ENCODE measurements at places on chromosomes 4 and X.

- peak; percentile 15 for DNase-seq
Measured at GRCh38 chr4:54566608-54567007, 91.1 kb upstream of the KIT start.

- DNase-seq: no peak
Measured at GRCh38 chr4:109735566-109736365, 5.9 kb upstream of the PLA2G12A start.

- no peak for DNase-seq
Measured at GRCh38 chrX:105609530-105609929, 212.8 kb upstream of the NRK start.

DNA sequence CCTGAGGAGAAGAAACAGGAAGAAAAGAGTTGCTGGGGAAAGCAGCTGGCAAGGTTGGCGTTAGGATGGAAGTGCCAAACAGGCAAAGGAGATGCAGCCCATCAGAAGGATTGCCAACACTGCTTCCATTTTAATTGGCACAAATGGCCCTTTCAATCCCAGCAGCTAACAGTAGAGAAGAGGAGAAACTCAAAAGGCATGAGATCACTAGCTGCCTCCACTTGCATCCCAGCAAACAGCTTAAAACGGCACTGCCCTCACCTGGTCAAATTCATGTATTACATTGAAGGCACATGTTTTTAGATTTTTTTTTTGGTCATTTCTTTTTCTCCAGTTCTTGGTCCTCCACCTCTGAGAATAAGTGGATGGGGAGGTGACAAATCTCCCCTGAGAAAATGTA lies 14.9 kb upstream of the LOC101059915 start:
- DNase-seq: no peak

DNA sequence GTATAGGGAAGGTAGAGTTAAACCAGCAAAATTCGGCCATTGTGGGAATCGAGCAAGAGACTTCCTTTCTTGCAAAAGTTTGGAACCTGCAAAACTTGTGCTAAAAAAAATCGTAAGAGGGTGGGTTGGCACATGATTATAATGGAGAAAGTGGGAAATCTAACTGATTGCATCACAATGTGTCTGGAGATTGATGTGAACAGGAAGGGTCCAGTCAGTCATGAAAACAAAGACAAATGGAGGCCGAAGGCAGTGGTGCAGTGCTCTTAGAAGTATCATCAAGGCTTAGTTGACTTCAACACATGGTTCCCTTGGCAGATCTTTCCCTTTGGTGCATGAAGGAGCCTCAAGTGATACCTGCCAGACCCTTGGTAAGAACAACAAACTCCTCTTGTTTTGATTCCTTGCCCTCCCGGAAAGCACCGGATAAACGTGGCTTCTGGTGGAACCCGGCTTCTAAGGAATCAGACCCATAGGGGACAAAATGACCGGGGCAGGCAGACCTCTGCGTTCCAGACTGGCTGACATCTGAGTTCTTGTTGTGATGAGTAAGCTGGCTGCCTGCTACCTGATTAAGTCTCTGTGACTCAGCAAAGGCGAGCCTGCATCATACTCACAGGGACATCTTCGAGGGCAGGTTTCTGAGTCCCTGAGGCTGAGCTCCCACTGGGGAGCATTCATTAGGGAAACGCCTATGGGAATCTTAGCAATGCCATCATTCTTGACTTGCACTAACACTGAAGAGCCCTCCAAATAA lies 87.7 kb upstream of the MAP3K15 start:
- no peak for DNase-seq

DNA sequence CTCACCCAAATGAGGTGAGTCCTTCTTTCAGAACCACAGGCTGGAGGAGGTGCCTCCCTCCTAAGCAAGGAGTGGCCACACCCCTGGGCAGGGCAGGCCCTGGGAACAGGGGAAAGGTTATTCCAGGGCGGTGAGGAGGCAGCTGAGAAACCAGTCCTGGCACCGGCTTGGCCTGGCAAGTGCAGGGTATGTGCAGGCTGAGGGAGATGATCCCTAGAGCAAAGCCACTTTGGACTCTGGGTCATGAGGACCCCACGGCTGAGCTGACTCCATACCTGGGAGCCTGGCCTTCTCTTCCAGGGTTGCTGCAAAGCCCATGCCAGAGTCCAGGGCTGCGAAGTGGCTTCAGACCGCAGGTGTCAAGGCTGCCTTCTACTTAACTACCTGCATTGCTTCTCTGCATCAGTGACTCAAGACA lies 49.5 kb upstream of the HELT start:
- DNase-seq: no peak

DNA sequence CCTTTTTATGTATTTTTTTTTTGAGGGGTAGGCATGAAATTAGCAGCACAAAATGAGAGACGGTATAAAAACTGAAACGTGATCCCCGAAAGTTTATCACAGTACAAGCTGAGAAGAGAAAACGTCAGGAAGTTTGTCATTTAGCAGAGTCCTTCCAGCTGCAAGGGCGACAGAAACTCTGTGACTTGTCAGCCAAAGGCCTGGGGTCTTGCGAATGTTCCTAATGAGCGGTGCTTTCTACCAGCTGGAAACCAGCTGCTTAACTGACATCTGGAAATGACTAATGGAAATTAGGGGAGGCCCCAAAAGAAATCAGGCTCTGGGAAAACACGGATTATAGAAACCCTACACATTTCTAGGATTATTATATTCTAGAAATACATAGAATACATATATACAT lies 66.5 kb downstream of the CHRNA9 start:
- no peak for DNase-seq

- DNase-seq: no peak
Measured at GRCh38 chr4:21893136-21893535, 55.4 kb downstream of the KCNIP4 start.

DNA sequence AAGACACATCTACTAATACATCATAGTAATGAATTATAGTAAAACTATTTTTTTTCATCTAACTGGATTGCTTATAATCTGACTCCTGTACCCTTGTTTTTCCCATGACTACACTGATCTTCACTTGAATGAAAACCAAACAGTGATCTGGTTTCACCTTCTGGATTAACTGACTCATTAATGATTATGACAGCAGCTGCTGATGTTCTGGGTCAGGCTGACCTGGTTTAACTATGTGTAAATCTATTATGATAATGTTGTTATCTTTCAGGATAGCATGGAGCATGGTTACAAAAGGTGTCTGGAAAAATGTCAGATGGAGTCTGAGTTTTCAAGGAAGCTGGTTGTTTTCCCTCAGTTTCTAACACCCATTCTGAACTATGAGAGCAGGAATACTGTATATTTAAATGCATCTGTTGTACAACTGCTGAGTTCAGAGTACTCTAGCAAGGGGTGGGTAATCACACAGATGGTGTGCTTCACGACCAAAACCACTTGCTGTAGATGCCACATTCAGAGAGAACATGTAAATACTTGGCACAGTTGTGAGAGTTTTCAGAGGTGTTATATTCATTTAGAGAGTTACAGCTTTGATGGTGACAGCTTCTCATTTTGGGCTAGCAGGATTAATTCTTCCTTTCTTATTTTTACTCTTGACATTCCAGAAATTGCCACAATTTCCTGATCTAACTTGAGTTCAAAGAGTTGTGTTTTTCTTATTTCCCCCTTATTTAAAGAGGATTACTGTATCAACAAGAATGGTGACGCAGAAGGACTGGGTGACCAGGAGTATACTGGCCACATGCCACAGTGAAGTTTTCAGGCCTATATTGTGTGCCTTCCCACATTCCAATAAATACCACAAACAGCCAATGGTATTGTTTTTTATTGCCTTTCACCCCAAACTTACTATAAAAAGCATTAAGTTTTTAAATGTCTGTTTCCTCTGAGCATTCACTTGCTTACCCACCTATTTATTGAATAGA lies 249.7 kb upstream of the TET2 start:
- DNase-seq: no peak

- no peak for DNase-seq
Measured at GRCh38 chr4:111707491-111707890, 437.8 kb upstream of the FAM241A start.

- no peak for DNase-seq
Measured at GRCh38 chrX:150961631-150962030, 21.5 kb upstream of the HMGB3 start.

DNA sequence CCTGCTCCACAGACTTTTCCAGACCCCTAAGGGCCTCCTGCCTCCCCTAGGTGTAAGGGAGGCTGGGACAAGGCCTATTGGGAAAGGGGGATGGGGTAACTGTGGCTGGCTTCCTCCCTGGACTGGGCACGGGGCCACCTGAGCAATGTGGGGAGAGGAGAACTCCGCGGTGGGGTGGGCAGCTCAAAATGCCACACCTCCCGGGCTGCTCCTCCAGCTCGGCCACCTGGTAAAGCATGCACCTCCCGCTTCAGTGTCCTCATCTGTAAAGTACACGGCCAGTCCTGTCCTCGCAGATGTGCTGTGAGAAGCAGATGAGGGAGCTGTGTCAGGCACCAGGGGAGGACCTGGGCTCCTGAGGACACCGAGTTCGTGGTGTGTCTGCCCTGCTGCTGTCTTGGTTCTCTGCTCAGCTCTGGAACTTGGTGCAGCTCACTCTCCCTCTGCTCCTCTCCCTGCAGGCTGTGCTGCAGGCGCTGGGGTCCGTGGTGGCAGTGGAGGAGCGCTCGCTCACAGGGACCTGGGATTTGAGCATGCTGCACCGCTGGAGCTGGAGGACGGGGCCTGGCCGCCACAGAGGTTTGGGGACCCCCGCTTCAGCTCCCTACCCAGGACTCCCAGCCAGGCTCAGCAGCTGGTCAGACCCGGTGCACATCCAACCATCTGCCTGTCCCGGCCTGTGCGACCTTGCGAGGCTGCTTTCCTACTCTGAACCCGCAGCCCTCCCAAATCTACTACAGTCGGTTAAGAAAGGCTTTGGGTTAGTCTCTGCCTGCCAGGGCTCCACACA lies 20.8 kb upstream of the MRFAP1 start:
- DNase-seq: no peak

DNA sequence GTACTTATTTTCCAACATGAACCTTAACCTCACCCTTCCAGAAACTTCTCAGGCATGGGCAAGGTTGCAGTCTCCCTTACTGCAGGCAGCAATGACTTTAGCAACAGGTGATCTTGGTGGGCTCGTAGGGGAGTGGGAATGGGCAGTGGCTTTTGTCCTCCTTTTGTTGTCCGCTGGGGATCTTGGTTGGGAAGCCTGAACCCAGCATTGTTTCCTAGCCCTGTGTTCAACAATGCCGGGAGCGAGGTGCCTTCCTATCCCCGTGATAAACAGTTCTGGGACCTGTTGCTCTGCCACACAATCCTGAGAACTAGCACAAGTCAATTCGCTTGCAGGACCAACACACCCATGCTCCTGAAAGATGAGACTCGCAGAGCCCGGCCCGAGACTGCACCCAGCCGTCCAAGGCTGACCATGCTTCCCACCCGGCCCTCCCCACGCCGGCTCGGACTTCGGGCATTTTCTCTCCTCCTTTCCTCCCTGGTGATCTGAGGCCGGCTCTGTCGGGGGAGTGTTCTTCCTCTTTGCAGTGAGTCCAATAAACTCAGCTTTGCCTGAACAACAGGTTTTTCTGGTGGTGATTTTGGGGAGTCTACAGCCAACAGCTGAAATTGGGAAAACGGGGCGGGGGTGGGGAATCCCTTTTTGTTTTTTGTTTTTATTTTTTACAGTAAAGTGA lies 20.2 kb downstream of the IRAK1 start:
- DNase-seq: no peak

GRCh38 chr4:145773581-145774234 lies 93.8 kb downstream of the C4orf51 start:
- DNase-seq: peak; percentile 18

- DNase-seq: no peak
Measured at GRCh38 chr4:55378617-55379467, 16.9 kb upstream of the TMEM165 start.

- no peak for DNase-seq
Measured at GRCh38 chrX:151084454-151084853, 91.9 kb upstream of the GPR50 start.

GRCh38 chr4:159378056-159378616 lies 275.3 kb downstream of the RAPGEF2 start:
- no peak for DNase-seq

- DNase-seq: no peak
Measured at GRCh38 chrX:50618788-50619558, 148.3 kb upstream of the DGKK start.

- no peak for DNase-seq
Measured at GRCh38 chr4:56696056-56696455, 15.0 kb upstream of the HOPX start.

DNA sequence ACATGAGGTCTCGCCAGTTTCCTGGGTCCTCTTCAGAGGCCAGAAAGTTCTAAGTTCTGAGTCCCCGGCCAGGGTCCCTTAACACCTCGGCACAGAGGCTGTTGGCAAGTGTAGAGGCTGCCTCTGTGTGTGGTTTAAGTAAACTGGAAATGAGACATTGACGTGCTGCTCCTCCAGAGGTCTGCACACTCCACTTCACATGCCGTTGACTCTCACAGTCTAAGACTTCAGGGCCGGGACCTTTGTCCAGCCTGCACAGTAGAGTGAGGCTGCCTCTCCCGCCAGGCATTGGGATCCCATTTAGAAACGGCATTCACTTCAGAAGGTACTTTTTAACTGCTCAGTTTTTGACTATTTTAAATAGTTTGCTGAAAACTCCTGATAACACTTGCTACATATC lies 10.6 kb upstream of the TADA2B start:
- no peak for DNase-seq

- DNase-seq: no peak
Measured at GRCh38 chrX:154002215-154002719, 17.4 kb downstream of the IRAK1 start.

DNA sequence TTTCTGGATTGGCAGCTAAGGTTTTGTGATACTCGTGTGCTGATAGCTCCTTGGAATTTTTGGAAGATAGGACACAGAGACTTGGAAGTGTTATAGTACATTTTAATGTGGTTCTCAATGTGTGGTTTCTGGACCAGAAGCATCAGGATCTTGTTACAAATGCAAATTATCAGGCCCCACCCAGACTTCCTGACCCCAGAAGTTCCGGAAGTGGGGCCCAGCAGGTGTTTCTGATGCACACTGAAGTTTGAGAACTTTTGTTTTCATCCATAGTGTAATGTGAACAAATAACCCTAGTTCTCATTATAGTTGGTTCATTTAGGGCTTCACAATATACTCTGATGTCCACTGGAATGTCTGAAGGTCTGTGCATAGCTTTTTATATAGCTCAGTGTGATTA lies 49.6 kb downstream of the LAMP2 start:
- peak; percentile 1 for DNase-seq

- DNase-seq: no peak
Measured at GRCh38 chr4:54218736-54219135, 10.4 kb upstream of the PDGFRA start.

- no peak for DNase-seq
Measured at GRCh38 chr4:113368056-113368455, 318.6 kb downstream of the ANK2 start.

- DNase-seq: no peak
Measured at GRCh38 chr4:164438321-164438720, 315.6 kb upstream of the SMIM31 start.

DNA sequence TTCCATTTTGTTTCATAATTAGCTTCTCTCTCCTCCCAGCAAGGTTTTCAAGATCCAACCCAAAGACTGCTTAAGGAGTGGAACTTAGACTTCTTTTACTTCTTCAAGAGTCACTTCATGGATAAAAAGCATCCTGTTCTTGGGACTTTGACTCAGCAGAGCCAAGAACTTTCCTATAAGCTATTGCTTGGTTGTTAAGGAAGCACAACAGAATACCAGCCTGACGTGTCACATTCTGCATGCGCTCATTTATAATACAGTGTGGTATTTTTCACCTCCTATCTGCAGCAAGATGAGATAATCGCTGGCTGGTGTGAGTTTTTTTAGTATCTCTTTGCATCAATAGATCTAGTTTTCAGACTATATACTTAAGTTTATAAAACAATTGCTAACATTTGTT lies 152.1 kb downstream of the PALLD start:
- no peak for DNase-seq
